ENCODE measurements at places on chromosomes 2 and 18.

DNA sequence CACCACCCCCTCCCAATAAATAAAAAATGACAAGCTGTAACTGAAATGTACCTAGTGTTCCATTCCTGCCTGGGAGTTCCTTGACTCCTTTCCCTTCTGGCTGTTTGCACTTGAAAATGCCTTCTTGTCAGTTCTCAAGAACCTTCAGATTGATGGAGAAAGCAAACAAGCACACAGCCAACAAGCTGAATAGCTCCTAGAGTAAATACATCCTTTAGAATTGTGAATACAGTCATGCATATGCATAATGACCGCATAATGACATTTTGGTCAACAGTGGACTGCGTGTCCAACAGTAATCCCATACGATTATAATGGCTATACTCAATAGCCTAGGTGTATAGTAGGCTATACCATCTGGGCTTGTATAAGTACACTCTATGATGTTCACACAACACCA is 97.0 kb downstream of the LYPD6 start:
- no peak for DNase-seq

DNA sequence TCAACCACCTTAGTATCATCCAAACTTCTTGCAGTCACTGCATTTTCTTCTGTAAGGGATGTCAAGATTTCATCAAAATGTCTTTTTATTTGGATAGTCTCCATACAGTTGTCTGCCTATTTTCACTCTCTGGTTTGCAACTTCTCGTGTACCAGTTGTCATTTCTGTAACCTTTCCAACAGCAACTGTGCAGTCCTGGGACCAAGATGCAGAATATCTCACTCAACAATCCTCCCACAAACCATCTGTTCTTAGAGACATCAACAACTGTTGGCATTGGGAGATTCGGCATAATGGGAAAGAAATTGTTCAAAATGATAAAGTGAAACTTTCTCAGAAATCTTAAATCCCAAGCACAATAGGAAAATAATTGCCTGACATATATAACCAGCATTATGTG is 933.6 kb upstream of the SLC39A10 start:
- DNase-seq: no peak

- DNase-seq: no peak
Measured at GRCh38 chr2:207290833-207291624, 125.3 kb upstream of the KLF7 start.

DNA sequence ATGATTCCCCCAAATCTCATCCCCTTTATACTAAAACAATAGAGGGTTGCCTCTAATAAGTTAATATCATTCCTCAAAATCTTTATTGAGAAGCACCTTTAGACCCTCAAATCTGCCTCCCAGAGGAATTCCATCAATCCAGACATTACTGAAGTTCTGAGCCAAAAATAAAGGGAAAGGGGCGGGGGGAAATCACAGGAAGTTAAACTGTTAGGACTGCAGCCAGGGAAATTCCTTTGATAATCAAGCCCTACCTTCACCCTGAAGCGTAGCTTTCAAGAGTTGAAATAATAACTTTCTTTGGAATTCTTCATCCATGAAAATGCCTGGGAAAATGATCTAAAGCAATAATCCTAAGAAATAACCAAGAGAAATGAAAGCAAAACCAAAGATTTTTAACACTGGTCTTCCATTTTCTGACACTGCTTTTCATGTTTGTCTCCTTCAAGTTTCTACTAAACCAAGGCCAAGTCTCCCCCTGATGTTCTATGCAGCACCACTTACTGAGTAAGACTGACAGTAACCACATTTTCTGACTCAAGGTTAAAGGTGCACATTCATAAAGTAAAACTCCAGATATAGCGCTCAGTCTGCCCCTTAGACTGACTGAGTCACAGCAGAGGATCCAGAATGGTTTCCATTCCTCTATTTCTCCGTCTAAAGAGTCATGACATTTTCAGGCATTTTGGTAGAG is 78.2 kb downstream of the TCF4 start:
- DNase-seq: no peak

GRCh38 chr18:10020171-10020570 is 106.4 kb downstream of the VAPA start:
- DNase-seq: no peak

GRCh38 chr2:133489146-133489545 is 79.1 kb downstream of the NCKAP5 start:
- no peak for DNase-seq

DNA sequence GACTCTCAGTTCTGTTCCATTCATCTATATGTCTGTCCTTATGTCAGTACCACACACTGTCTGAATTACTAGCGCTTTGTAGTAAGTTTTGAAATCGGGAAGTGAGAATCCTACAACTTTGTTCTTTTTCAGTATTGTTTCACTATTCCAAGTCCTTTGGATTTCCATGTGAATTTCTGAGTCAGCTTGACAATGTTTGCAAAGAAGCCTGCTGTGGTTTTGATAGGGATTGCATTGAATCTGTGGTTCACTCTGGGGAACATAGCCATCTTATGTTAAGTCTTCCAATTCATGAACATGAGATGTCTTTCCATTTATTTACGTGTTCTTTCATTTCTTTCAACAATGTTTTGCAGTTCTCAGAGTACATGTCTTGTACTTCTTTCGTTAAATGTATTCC is 15.0 kb downstream of the SLC3A1 start:
- DNase-seq: no peak

DNA sequence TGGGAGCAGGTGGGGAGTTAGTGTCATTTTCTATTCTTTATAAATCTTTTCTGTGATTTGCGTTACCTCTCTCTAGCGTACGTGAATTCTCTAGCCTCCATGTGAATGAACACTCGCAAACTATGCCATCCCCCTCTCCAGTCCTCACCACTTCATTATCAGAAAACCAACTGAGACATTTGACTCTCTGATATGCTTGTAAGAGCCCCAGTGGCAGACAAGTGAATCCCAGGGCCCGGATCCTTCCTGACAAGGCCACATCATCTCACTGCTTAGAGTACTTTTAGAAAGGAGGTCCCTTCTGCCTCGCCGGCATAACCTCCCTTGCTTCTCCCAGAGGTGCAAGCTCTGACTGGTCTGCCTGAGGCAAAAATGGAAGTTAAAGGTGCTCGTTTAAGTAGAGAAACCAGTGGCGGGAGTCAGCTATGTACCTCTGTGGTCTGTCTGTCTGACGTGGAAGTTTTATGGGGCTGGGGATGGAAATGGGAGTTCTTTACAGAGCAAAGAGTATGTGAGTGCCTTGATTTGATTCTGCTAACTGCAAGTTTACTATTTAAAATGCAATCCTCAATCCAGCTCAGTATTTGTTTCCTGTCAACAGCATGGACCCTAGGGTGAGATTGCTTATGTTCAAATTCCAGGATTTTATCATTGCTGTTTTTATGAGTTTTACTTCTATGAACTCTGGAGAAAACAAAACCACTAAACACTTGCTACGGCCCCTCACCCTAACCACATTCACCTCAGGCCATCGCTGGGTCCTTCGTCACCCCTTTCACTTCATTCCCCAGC is 114.9 kb upstream of the MSTN start:
- DNase-seq: no peak

DNA sequence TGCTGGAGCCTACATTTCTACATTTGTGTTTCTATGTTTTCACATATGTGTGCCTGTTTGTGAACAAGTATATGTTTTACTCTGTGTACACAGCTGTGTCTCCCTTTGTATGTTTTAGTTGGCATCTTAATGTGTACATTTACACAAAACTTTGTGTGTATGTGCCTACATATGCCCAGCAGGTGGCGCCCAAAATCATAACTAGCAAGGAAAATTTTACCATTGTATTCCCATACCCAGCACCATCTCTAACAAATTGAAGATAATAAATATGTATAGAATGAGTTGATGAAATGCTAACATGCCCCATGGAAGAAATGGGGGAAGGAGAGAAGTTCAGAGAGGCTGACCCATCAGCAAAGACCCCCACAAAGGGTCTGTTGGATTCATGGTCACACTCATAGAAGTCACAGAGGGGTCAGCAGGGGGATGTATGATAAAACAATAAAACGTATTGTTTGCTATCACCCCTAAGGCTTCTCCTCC is 48.1 kb downstream of the PKDCC start:
- DNase-seq: peak; percentile 62

DNA sequence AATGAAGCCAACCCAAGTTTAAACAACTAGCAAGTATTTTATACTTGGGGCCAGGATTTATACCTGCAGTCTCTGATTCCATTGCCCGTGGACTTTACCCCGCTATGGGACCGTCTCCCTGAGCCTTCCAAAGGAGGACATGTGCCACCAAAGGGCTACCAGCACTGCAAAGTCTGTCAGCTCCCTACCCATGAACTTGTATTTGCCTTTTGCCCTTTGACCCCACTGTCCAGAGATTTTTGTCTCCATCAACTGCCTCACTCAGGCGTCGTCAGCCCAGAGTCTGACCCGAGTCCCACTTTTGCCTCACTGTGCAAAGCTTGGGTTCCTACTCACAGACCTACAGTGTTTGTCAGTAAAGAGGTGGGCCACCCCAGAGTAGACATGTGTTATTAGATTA is 40.6 kb downstream of the B3GNT2 start:
- no peak for DNase-seq

- no peak for DNase-seq
Measured at GRCh38 chr2:242063436-242063835, 193.9 kb downstream of the RTP5 start.

- no peak for DNase-seq
Measured at GRCh38 chr2:84697895-84698294, 181.6 kb downstream of the DNAH6 start.

GRCh38 chr2:41116106-41116797 is 664.4 kb upstream of the SLC8A1 start:
- DNase-seq: no peak

DNA sequence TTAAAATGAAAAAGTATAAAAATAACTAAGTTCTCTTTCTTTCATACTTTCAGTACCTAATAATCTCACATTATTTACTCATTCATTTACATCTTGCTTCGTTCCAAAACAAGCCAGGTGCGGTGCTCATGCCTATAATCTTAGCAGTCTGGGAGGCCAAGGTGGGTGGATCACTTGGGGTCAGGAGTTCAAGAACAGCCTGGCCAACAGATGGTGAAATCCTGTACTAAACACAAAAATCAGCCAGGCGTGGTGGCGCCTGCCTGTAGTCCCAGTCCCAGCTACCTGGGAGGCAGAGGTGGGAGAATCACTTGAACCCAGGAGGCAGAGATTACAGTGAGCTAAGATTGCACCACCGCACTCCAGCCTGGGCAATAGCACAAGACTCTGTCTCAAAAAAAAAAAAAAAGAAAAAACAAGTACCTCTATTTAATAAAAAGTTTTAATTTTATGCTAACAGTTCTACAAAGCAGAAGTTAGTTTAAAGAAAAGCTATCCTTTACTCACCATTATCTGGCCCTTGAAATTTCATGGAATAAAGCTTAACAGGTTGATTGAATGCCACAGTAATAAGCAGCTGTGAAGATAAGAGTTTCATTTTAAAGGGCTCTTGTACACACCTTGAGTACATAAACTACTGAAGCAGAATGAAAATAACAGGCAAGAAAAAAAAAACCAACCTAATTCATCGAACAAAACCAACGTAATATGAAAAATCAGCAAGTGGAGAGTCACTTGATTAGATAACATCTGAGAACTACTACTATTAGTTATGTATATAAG is 22.5 kb downstream of the TXNL1 start:
- DNase-seq: no peak

DNA sequence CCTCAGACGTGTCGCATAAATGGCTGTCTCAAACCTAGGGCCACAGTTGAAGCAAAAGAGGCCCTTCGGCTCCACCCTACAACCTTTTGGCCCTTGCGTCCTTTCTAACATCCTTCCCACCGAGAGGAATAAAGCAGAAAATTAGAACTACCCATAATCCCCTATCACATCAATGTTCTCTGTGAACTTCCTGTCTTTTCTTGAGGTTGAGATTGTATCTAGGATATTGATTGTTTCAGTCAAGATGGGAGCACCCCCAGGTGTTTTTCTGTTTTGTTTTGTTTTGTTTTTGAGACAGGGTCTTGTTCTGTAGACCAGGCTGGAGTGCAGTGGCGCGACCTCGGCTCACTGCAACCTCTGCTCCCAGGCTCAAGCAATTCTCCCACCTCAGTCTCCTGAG is 23.6 kb downstream of the INPP5D start:
- DNase-seq: no peak

GRCh38 chr2:8039732-8040131 is 642.1 kb upstream of the ID2 start:
- DNase-seq: no peak

DNA sequence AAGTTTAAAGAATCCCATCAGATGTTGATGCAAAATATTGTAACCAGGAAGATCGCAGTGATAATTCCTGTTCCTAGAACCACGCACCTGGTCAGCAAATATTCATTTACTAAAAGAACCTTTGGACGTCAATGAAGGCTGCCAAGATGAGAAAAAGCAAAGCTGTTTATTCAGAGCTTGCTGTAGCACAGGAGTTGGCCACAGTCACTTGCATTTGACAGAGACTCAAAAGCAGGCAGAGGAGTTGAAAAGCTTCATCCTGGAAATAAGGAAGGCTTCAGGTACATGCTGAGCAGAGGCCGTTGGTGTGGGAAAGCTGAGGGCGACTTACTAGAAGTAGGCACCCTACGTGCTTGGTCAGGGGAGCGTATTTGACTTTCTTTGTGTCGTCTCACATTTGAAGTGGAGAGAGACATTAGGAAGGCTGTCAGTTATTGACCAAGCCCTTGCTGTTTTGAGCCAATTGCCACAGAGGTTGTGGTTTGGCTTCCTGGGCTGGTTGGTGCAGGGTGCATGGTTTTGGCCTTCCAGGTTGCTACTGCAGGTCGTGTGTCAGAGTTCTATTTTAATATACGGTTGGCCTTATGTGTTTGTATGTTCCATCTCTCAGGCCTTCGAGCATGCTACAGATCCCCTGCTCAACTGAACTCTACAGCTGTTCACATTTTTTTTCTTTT is 289.6 kb downstream of the METTL4 start:
- no peak for DNase-seq

DNA sequence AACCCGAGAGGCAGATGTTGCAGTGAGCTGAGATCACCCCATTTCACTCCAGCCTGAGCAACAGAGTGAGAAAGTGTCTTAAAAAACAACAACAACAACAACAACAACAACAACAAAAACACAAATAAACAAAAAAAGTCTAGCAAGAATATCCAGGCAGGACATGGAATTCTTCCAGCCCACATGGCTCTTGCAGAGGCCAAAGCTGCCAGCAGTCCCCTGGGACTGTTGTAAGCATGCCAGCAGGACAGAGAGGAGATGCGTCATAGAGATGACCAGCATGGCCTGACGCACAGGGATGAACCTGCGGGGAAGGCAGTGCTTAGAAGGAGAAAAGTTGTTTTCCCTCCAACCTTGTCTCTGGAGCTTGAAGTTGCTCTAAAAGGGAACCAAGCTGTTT is 182.3 kb upstream of the PGAP1 start:
- DNase-seq: no peak

GRCh38 chr2:100285691-100286090 is 36.6 kb downstream of the LONRF2 start:
- DNase-seq: no peak

DNA sequence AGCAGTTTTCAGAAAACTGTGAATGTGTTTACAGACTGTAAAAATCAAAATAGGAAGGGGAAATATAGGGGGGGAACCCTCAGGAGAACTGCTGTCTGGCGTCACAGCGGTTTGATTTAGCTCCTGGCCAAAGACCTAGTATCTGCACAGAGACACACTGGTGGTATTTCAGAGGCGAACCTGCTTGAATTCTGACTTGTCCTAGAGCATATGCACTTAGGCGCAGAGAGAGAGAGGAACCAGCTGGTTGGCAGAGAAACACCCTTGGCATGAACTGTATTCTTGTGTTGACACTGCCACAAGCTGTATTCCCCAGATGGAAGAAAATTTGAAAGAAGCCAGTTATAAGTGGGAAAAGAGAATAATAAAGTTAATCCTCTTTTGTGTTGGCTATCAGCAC is 506.5 kb upstream of the NRP2 start:
- DNase-seq: no peak
